ENCODE measurements at places on chromosomes 4 and X.

DNA sequence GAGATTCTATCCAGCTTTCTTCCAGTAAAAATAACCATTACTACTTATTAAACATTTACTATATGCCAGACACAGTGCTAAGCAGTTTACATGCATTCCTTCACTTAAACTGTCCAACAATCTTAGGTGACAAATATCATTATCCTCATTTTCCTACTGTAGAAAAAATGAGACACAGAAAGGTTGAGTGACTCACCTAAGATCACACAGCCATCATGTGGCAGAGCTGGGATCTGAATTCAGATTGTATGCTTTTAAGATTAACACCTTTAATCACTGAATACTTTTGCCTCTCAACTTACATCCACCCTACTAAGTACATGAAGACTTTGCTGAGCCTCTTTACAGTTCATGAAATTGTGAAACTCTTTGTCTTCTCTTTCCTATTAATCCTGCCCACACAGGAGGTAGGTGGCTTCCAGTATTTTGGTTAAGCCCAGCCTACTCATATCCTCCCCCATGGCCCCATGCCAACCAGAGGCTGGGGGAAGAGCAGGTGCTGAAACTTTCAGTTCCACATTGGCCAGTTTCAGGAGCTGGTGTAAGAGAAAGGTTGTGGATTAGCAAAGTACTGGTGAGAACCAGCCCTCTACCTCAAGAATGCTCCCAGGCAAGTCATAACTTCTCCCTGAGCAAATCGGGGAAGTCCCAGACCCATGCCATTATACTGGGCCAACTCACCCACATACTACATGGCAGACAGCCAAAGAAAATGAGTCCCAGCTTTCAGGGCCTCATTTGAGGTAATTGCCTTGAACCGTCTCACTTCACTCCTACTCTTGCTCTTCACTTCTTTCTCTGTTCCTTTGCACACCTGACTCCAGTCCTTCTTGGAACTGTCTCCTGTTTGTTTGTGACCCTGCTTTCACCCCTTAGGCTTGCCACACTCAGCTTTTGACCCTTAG, 211.1 kb downstream of the GUCY2F start:
- no peak for DNase-seq

GRCh38 chr4:125283707-125284279, 31.0 kb upstream of the FAT4 start:
- DNase-seq = peak; percentile 6

GRCh38 chrX:94830717-94831116, 1156.7 kb downstream of the FAM133A start:
- no peak for DNase-seq

DNA sequence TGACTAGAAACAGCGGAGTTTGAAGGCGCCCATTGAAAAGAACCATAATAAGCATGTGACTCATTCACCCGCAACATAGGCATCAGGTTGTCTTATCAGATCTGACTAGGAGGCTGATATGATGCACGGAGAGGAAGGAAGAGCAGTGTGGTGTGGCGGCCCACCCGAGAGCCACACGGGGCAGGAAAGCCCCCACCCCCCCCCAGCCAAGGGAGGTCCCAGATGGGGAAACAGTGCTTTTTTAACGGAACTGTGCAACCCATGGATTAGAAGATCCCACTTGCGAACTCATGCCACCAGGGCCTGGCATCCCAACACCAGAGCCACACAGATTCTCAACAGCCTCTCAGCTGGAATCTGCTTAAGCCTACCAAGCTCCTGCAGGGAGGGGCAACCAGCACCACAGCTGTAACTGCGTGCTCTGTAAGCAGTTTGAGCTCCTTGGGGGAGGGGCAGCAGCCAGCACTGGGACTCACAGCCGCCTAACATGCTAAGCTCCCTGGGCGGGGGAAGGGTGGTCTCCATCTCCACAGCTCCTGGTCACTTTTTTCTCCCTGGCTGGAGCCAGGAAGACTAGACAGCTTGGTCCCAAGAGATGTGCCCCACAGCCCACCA, 466.2 kb downstream of the PDGFC start:
- no peak for DNase-seq

DNA sequence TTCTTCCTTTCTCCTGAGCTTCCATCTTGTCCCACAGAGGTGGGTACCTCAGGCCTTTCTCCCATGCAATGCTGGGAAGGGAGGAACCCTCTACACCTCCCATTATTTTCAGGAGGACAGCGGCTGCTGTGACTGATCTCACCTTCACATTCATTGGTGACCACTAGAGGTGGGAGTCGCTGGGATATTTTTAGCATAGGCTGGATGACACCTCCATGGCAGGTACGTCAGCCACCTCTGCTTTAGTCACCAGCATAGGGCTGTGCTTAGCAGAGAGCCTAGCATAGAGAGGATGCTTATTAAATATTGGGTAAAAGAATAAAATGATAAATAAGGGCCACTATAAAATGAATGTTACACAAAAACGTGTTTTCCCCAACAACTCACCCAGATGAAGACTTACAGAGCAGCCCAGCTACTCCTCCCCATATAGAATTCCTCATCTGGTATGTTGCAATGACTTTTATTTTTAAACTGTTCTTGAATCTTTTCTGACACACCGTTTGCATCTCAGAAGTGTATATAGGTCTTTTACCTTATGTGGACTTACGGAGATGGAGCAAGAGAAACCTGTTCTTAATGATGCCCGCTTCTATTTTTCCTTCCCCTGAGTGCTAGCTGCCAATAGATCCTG, 60.9 kb upstream of the SORBS2 start:
- DNase-seq = no peak

- DNase-seq = no peak
Measured at GRCh38 chr4:120838784-120839183, 83.7 kb downstream of the PRDM5 start.

DNA sequence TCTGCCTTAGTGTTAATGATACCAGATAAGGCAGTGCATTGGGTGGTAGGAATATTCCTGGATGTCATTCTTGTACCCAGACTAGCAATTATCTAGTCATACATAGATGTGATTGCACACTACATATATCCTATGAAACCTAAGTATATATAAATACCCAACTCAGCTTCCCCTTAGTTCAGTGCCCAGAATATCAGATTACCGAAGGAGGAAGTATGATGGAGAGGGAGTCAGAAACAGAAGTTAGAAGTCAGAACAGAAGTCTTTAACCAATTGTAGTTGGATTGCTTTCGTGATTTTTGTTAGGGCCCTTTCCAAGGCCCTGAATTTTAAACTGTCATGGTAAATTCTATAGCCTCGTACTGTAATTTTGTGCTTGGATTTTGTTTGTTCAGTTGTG, 42.9 kb downstream of the MOB1B start:
- no peak for DNase-seq

- DNase-seq = no peak
Measured at GRCh38 chr4:153022241-153022715, 86.2 kb downstream of the FHDC1 start.

- no peak for DNase-seq
Measured at GRCh38 chr4:119733431-119733830, 104.8 kb upstream of the PDE5A start.

- no peak for DNase-seq
Measured at GRCh38 chr4:185925910-185926360, 113.9 kb upstream of the SORBS2 start.

DNA sequence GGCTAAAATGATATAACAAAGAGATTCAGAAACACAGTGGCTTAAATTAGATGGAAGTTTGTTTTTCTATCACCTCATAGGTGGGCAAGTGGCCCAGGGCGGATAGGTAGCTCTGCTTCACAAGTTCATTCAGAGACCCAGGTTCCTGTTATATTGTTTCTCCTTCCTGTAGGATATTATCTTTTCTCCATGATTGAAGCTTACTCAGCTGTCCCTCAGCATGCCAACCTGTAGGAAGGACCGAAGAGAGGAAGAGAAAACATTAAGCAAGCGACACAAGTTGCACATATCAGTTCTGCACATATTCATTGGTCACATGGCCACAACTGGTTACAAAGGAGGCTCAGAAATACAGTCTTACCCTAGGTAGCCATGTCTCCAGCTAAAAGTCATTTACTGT, 6.9 kb downstream of the KLHL5 start:
- no peak for DNase-seq

- DNase-seq = no peak
Measured at GRCh38 chr4:52658641-52659000, 480 bp downstream of the USP46 start.

- no peak for DNase-seq
Measured at GRCh38 chr4:73816814-73817213, 19.7 kb upstream of the CXCL6 start.

- DNase-seq = no peak
Measured at GRCh38 chr4:149735796-149736195, 79.8 kb downstream of the IQCM start.

DNA sequence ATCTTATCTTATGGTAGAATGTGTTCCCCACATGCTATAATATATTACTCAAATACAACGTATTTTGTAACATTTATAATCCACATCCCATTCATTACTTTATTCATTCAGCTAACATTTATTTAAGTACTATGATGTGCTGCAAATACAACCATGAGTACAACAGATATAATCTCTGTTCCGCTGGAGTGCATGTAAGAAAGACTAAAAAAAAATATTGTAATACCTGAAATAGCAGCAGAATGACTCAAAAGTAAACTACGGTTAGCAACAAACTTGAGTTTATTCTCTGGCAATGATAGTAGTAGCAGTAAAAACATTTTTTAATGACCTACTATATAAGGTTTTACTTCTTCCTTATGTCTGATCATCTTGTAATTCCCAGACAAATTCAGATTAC, 1776.3 kb downstream of the STIM2 start:
- no peak for DNase-seq

DNA sequence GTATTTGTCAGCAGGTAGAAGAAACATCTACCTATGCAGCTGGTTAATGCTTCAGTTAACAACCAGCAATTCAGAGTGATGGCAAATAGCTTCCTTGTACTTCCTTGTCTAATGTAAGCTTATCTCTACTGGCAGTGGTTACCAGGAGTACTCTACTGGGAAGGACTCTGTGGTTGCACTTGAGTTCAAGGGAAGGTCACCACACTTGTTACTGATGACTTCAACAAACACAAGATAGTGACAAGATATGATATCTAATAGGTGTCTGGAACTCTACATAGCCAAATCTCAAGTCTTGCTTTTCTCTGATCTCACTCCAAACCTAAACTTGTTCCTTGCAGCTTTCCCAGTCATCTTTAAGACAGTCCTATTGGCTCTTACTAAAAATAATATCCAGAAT, 1644.9 kb upstream of the TENM3 start:
- DNase-seq = no peak

GRCh38 chrX:3563451-3563850, 150.0 kb downstream of the PRKX start:
- no peak for DNase-seq

GRCh38 chr4:100728861-100729260, 211.0 kb upstream of the EMCN start:
- DNase-seq = no peak

GRCh38 chrX:13885591-13885990, 68.7 kb upstream of the GPM6B start:
- DNase-seq = no peak

DNA sequence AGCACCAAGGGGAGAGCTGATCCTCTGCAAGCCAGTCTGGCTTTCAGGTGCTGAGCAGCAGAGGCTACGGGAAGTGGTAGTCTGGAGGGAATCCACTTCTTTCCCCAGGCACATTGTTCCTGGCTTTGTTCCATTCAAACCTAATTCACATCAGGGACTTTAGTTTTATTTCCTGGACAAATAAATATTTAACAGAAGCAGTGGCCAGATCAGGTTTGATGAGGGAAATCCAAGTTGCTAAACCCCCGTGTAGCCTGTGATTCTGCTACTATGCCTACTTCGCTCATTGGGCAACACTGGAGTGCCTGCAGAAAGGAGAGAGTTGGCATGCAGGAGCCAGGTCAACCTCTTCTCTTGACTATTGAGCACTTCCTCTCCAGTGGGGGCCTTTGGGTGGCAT, 13.8 kb upstream of the STBD1 start:
- no peak for DNase-seq

DNA sequence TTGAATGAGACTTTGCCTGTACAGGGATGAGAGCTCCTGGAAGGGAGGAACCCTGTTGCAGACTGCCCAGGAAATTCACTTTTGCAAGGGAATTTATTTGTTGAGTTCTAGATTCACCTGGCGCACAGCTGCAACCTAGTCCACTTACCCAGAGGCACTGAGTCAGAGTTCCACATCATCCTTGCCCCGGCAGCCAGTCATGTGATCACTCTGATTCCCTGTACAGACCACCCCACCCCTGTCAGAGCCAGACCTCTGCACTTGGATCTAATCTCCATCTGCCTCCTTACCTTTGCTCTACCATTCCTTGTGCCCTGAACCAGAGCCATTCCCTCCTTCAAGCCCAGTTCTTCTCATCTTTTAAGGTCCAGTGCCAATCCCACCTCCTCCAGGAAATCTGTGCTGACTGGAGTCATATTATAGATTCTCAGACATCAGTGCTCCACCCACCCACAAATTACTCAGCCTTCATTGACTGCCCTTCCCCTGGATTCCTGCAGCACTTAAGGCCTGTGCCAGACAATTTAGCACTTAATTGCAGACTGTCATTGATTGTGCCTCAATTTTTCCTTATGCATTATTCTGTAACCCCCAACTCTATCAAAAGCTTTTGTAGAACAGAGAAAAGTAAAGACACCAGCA, 84.1 kb upstream of the MAGEA4 start:
- DNase-seq = no peak

GRCh38 chr4:185201977-185202962, 1.5 kb downstream of the CFAP97 start:
- no peak for DNase-seq

GRCh38 chr4:75126058-75126457, 193.1 kb downstream of the PARM1 start:
- no peak for DNase-seq

GRCh38 chr4:26404743-26405206, 84.0 kb downstream of the RBPJ start:
- DNase-seq = no peak

- DNase-seq = no peak
Measured at GRCh38 chrX:12076046-12076445, 62.2 kb upstream of the FRMPD4 start.

DNA sequence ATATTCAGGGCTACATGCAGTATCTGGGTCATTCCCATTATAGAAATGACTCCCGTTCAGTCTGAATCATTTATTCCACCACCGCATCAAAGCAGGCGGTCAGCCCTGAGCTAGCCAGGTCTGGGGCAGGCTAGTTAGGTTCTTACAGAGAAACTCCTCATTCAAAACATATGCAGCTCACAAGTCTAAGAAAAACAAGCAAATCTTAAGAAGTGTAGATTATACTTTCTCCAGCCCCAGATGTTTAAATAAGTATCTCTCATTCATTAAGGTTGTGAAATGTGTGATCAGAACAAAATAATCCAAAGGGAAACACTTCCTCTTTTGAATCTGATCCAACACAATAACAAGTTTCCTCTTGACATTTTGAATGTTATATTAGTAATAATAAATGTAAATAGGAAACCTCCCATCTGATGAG, 441.9 kb downstream of the INPP4B start:
- no peak for DNase-seq

Measured in GM19239 (cell line).